CD4-positive, alpha-beta T cell treated with Interleukin-15 for 4 hours (primary cell): ENCODE measurements at places on chromosomes 6 and 20.
A peak's percentile ranks its signal among the peaks of the same experiment; 100 is the strongest.

DNA sequence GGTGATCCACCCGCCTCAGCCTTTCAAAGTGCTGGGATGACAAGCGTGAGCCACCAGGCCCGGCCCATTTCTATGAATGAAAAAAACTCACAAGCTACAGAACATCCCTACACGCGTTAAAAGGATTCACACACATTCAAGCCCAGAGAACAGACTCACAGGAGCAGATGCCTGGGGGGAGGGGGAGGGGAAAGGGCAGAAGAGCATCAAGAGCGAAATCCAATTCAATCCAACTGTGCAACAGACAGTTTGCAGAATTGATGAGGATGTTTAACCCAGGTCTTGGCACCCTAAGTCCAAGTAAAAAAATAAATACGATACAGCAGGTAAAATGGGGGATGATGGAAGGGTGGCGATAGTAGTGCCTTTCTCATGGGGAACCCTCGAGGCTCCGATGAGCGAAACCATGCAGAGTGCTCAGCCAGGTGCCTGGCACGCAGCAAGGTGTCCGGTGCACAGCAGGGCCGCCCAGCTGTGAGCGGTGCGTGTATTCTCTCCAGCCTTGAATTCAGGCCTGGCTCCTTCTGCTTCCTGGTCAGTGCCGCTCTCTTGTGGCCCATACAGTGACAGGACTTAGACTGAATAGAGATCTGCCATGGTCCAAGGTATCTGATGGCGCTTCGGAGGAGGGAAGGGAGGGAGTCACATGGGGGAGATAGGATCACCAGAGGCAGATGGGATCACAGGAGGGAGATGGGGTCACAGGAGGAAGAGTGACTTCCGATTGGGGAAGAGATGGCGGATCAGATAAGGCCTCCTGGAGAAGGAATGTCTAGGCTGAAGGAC is 35.4 kb upstream of the ANGPT4 start:
- no peak for DNase-seq

DNA sequence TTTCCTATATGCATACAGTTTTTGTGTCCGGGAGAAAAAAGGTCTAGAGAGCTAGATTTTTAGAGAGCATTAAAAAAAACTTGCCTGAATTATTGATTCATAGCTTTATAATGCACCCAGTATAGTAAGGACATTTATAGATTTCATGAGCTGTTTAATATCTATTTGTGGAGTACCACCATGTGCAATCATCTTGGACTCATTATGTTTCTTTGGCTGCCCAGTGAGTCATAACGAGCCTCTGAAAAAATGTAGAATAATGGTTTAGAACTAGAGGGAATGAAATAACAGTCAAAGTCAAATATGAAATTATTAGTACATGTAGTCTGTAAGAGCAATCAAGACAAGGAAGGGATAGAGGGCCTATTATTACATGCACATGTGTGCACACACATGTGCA is 350.0 kb downstream of the CD83 start:
- no peak for DNase-seq

GRCh38 chr6:148892247-148892646 is 145.4 kb downstream of the UST start:
- DNase-seq = no peak

- DNase-seq = no peak
These were observed 667 bp downstream of the CAP2 start for GRCh38 chr6:17393892-17394631.

DNA sequence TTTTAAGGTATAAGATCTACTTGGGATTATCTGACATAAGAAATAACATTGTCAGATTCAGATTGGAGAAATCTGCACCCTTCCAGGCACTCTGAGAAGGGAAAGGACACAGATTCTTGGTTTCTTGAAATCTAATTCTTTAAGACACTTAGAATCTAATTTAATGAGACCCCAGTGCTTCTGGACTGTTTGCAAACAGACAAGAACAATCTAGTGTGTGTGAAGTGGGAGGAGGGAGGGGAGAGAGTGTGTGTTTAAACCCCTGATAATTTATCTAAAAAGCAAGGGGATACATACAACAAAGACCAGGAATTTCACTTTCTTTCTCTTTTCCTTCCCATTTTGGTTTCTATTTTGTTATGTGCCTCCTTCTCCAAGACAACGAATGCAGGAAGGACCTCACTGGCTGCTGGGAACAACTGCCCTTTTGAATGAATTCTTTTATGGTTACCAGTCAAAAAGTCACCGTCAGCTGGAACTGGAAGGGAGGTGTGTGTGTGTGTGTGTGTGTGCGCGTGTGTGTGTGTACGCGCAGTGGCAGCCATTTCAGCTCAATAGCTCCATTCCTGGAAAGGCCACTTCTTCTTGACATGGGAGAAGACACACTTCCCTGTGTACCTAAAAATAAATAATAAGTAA is 129.4 kb downstream of the BCAS1 start:
- DNase-seq = no peak

GRCh38 chr20:5024982-5025381 is 23.7 kb upstream of the SLC23A2 start:
- DNase-seq = no peak

- DNase-seq = no peak
These were observed 490.3 kb downstream of the COL12A1 start for GRCh38 chr6:74715355-74716085.

- no peak for DNase-seq
These were observed 1.5 kb upstream of the SLC2A4RG start for GRCh38 chr20:63737945-63738686.

DNA sequence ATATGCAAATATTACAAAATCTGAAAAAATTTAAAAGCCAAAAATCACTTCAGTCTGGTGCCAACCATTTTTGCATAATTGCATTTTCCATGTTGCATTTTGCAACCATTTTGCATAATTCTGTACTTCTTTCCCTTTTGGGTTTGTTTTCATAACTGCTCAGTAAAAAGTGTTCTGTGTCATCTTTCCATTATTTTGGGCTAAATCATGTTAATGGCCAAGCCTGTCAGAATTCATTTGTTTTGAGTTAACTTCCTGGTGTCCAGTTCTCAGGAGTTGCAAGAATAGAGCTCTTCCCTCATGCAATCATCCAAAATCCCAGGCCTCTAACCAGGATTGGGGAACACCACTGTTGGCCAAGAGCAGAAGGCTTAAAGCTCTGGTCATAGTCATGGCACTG is 133.6 kb downstream of the MTHFD1L start:
- DNase-seq = no peak

GRCh38 chr6:449057-449430 is 57.5 kb downstream of the IRF4 start:
- DNase-seq = no peak

- no peak for DNase-seq
These were observed 35.7 kb downstream of the RRBP1 start for GRCh38 chr20:17646209-17646960.

- peak; percentile 24 for DNase-seq
These were observed 541 bp downstream of the SNX21 start for GRCh38 chr20:45833883-45834796.

GRCh38 chr6:168979254-168979653 is 274.4 kb downstream of the THBS2 start:
- no peak for DNase-seq

DNA sequence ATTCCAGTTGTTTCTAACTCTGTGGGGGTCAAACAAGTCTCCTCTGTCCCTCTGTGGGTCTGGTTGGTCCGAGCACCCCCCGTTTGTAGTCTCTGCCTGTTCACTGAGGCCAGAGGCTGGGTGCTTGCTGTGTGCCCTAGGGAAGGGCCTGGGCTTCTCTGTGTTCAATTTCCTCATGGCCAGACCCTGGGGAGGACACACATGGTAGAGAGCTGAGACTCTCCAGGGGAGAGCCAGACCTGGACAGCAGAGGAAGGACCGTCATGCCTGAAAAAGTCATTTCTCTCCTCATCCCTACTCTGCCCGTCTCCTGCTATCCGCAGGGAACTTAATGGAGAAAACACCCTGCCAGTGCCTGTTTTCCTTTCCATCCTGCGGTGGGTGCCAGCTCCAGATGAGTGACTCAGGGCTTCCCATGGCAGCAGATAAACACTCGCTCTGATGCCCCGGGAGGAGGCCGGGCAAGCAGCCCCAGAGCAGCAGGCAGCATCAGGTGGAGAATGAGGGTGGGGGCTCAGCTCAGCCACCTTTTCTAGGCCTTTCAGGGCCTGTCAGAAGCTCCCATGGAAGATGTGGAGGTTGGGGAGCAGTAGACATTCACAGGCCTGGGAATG is 51.9 kb downstream of the SNAI1 start:
- DNase-seq = no peak
